ENCODE measurements at places on chromosomes 7 and 10.
A peak's percentile ranks its signal among the peaks of the same experiment; 100 is the strongest.

DNA sequence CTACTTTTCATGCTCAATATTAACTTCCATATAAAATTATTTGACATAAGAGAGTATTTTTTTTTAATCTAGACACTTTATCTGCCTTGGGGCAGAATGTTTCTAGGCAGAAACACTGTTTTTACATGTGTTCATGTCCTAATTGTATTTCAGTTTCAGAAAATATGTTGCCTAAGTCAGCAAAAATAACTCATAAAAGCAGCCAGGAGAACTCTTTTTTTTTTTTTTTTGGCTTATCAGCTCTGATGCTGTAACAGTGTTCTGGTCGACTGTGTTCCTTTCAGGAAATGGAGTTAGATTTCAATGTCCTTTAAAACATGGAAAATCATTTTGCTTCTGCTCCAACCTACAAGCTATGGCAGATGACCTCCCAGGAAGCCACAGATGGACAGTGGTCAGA lies 63.2 kb upstream of the OPALIN start:
- no peak for DNase-seq

DNA sequence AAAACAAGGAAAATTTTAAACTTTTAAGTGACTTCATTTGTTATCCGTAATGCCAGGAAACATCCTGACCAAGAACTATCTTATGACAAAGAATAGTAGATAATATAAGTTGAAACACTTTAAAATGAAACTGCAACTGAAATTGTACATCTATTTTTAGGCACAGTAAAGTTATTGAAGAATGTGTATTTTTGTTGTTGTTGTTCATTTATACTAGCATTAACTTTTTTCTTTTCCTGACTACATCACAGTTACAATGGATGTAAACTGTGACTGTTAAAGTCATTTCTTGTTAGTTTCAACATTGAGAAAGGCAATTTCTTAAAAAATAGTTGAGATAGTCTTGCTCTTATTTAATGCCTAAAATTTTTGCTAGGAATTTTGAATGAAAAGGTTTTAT lies 2.6 kb downstream of the CPED1 start:
- DNase-seq: no peak

GRCh38 chr7:150856303-150857275 lies 4.3 kb downstream of the AOC1 start:
- DNase-seq: no peak

GRCh38 chr10:72278668-72279393 lies 5.1 kb downstream of the DDIT4 start:
- DNase-seq: no peak

- no peak for DNase-seq
These were observed 37.2 kb downstream of the ZNF33A start for GRCh38 chr10:38047666-38048065.

GRCh38 chr10:62541811-62542210 lies 167.6 kb downstream of the ZNF365 start:
- DNase-seq: no peak

DNA sequence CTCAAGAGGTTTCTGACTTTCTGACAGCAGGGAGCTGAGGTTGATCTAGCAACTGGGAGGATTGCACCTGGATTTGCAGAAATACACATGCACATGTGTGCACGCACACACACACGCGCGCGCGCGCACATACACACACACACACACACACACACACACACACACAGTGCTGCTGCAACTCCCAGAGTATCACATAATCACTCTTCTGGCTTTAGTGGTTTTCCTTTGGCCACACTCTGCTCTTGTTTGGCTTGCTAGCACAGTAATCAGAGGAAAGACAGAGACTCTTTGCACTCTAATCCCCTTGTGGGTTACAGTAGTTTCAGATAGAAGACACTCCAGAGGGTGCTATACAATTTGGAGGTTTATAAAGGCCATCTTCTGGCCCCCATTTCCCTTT lies 705.0 kb downstream of the AUTS2 start:
- DNase-seq: no peak

GRCh38 chr10:126068322-126068721 lies 172.0 kb downstream of the FANK1 start:
- DNase-seq: no peak

GRCh38 chr7:93327006-93327633 lies 95.0 kb downstream of the VPS50 start:
- DNase-seq: no peak

DNA sequence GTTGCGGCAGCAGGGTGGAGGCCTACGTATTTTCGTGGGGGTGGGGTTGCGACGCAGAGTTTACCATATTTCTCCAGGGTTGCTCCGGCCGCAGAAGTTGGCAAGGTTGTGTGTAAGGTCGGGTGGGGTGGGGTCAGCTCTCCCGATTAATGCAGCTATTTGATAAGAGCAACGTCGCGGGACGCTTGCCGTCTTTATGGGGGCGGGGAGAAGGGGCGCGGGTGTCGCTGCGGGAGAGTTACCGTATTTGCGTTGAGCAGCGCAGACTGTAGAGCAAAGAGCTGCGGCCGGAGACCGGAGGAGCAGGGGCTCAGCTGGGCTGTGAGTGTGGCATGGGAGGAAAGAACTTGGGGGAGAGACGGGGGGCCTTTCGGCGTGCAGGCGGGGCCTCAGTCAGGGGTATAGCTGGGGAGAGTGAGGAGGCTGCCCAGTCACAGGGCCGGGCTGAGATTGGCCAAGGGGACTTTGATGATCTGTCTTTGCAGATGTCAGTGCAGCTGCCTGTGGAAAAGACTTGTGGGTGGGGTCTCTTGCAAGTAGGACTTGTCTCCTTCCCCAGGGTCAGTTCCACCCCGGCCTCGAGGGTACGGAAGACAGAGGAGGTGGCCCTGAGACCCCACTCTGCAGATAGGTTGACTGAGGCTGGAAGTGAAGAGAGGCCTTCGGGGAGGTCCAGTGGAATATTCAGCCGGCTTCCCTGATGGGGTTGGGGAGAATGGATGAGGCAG lies 26.6 kb downstream of the ZNF775 start:
- peak; percentile 59 for DNase-seq

DNA sequence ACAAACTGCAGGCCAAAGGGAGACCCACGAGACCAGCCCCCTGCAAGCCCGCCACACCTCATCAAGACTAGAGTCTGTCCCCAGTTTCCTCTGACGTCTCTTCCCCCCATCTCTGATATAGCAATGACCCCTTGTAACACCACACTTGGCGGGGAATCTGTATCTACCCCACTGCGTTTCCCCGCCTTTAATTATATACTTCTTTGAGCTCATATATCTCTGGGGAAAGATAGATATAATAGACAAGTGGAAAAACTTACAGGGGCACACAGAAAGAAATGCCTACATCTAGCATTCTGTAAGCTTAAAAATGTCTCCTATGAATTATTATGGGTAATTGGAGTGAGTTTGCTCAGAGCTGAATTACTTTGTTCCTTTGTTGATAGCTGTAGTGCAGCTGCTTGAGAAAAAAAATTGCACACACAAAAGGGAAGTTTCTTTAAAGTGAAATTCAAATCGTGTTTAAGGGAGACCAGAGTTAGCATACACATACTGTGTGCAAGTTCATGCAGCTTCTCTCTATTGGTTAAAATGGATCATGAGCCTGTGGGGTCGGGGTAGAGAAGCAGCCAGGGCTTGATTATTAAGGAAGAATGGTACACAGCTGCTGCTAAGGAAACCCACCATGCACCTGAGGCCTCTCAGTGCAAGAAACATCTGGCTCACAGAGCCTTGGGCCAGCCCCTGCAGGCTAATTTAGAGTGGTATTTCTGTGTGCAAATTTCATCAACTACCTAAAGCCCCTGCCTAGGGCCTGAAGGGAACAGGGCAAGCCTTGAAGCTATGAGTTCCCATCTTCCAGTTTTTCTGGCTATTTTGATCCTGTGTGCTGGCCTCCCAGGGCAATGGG lies 32.5 kb downstream of the CDCA7L start:
- no peak for DNase-seq

DNA sequence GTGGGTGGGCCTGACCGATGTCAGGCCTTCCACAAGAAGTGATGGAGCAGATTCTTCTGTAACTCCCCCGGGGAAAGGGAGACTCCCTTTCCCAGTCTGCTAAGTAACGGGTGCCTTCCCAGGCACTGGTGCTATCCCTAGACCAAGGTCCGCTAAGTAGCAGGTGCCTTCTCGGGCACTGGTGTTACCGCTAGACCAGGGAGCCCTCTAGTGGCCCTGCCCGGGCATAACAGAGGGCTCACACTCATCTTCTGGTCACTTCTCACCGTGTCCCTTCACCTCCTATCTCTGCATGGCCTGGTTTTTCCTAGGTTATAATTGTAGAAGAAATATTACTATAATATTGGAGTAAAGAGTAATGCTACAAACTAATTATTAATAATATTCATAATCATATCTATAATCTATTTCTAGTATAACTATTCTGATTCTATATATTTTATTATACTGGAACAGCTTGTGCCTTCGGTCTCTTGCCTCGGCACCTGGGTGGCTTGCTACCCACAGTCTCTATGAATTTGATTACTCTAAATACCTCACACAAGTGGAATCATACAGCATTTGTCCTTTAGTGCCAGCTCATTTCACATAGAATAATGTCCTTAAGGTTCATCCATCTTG lies 1378.7 kb downstream of the XPNPEP1 start:
- peak; percentile 53 for DNase-seq

DNA sequence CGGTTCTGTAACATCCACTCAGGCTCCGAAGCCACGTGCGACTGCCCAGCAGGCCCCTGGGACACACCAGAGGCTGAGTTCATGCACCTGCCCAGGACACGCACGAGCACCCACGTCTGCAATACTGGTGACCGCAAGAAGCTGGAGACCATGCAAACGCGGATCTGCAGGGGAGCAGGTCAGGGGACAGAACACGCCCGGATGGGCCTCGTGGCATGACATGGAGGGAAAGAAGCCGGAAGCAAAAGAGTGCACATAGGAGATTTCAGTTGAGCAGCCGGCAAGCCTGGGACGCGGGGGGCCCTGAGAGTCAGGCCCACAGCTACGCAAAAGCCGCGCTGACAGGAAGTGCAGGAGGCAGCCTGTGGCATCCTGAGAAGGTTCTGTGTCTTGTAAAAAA lies 73.7 kb downstream of the FOXL3 start:
- DNase-seq: no peak

DNA sequence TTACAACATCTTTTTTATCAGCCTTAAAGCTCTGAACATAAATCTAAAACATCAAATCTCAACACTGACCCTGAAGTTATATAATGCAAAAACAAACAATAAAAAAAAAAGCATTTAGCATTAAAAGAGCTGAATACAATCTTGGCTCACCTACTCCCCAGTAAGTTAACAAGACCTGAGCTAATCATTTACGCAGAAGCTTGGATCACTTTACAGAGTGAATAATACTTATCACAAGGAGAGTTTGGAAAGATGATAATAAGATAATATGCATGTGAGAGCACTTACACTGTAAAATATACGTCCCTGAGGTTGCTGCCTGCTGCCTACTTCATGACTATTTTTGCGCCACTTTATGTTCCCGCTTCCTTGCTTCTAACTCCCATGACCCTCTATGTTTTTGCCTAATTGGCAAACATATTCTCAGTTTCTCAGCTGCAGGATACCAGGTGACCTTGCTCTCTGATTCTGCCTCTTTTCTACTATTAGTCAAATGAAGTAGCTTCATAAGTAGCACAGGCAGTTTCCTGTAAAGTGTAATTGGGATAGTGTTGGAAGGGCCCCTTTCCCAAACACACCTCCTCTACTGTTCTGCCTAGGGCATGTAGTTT lies 333.6 kb downstream of the LRRTM3 start:
- no peak for DNase-seq

GRCh38 chr7:37027104-37027503 lies 302.8 kb upstream of the AOAH start:
- DNase-seq: no peak

DNA sequence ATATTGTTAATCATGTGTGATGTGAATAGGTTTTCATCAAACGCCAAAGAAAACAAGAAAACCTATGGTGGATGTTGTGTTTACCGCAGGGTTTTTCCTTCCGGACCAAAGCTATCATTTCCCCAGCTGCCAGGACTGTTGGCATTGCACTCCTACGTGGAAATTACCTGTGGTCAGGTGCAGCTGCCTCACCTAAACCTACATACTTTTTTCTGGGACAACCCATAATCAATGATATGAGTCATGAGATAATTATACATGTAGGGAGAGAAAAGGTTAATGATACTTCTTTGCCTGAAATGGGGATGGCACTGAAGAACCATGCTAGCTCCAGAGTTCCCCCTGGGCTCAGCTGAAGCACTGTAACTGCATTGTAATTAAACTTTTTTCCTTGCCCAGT lies 223.6 kb upstream of the SEMA3E start:
- DNase-seq: no peak

GRCh38 chr7:115708013-115708341 lies 322.6 kb downstream of the TFEC start:
- DNase-seq: no peak

DNA sequence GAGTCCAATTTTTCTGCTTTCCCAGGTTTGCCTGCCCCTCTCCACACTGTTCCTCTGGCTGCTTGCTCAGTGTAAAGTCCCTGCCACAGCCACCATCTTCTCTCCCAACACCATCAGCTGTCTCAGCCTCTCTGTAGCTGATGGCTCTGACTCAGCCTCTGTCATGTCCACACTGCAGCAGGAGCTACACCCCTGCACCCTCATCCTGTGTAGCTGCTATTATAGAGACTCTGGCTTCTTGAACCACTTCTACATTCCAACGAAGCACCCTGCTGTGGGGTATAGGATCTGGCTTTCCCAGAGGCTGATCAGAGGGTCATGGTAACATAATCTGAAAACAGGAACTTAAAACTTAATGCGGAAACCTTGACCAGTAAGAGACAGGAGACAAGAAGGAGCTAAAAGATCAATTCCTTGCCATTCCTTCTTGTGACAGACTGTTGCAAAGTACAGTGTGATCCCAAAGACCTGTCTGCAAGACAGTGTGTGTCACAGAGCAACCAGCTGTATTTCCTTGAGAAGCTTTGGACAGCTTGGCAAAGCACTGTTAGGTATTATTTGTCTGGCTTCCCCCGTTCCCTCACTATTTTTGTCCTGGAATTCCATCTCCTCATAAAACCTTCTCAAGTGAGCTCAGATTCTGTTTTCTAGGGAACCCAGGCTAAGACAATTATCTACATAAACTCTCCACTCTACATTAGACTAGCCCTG lies 42.3 kb downstream of the NRCAM start:
- DNase-seq: no peak

DNA sequence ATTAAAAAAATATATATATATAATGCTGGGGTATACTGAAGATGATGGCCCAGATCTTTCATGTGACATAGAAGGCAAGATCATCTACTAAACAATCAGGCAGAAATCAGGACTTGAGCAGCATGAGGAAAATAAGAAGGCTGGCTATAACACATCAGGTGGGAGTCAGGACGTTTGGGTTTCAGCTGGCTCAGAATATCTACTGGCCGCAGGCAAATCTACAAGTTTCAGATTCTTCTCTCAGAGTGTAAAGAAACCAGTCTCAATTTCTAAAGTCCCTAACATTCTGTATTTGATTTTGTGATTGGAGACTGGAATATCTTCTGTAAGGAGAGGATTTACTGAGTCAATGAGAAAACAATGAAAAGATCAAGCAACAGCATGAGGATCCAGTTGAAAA lies 37.7 kb upstream of the FAM3C start:
- no peak for DNase-seq

- no peak for DNase-seq
These were observed 239.8 kb downstream of the FZD1 start for GRCh38 chr7:91503934-91504555.

GRCh38 chr7:128831994-128832879 lies 2.0 kb downstream of the FLNC start:
- DNase-seq: no peak

Measured in activated CD4-positive, alpha-beta T cell treated with anti-CD3 and anti-CD28 coated beads for 48 hours (primary cell).